ENCODE measurements at places on chromosomes 6 and 20. TPM values are rescaled to one million over a fixed set of nuclear protein-coding genes. Genes with fewer than 3 reads are reported as not detected.

Gene MRAP2
- 1.7 TPM for total RNA-seq

GRCh38 chr6:2468601-2468955 is 223.2 kb upstream of the GMDS start:
- no peak for DNase-seq

GRCh38 chr6:118029967-118030366 is 122.9 kb downstream of the SLC35F1 start:
- DNase-seq: no peak

DNA sequence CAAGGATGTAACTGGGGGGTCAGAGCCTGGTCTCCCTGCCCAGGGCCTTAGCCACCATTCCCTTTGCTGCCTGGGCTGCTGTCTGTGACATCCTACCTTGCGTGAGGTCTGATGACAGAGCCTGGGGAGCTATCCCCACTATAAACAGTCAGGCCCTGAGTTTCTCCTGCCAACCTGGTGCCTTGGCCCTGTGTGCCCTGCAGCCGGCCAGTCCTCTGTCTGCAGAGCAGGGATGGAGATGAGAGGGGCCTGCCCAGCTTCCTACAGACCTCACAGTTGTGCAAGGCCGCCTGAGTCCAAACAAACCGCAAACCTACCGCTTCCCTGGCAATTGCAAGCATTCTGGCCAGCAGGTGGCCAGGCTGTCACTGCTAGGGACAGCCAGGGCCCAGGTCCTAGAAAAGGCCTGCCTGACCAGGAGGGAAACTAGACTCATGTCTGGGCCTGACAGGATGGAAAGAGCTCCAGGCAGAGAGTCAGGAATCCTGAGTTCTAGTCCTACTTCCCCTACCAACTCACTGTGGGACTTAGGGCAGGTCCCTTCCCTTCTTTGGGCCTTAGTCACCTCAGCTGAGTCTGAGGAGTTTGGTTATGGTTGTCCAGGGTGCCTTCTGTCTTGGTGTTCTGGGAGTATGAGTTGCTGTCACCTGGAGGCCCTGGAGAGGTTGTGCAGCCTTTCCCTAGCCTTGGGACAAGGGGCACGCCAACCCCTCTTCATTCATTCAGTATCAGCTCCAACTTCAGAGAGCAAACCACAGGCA is 86.2 kb downstream of the VEGFA start:
- peak; percentile 80 for DNase-seq

- DNase-seq: peak; percentile 63
Measured at GRCh38 chr6:5866547-5867051, 140.1 kb downstream of the NRN1 start.

- no peak for DNase-seq
Measured at GRCh38 chr6:168606722-168607121, 165.7 kb downstream of the SMOC2 start.

- no peak for DNase-seq
Measured at GRCh38 chr6:143107911-143108761, 47.4 kb downstream of the AIG1 start.

DNA sequence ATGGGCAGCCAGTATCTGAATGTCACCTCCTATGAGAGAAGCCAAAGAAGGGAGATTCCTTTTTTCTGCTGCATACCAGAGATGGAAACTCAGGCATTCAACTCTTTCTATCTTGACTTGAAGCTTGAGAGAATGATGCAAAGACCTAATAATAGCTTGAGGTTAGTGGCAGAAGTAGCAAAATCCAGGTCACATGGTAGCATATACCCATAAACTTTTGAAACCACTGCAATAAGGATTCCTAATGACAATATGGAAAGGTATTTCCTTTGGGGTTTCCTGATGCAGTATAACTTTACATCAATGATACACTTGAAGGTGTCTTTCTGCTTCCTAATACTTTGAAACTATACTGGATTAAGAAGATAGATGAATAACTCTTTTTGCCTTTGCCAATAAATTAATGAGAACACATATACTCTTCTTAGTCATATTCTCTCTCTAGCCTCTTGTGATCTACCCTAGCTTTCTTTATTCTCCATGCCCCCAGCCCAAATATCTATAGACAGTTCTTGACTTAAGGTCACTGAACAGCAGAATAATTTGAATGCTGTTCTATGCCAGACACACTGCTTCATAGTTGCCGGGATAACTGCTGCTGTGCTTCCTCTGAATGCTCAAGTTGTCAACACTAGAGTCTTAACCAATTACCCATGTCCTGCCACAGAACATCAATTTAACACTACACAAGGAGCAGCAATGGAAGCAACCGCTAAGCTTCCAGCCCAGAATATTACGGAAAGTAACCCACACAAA is 155.5 kb upstream of the SIM1 start:
- no peak for DNase-seq

GRCh38 chr20:35615667-35616464 is at the start of gene SPAG4:
TSS of gene SPAG4 (plus strand) at chr20:35615829. CDS start at chr20:35616004, 175 bp downstream.
- DNase-seq: peak; percentile 99

Gene AKAP12
- 110 TPM for total RNA-seq

Gene ZSCAN26
- 46.9 TPM for total RNA-seq

GRCh38 chr6:26205161-26205624 is 118.0 kb downstream of the HFE start:
- DNase-seq: peak; percentile 96

GRCh38 chr6:72406517-72406916 is 215.3 kb upstream of the KCNQ5 start:
- no peak for DNase-seq

GRCh38 chr20:3820901-3821727 is 767 bp downstream of the AP5S1 start:
- peak; percentile 16 for DNase-seq

DNA sequence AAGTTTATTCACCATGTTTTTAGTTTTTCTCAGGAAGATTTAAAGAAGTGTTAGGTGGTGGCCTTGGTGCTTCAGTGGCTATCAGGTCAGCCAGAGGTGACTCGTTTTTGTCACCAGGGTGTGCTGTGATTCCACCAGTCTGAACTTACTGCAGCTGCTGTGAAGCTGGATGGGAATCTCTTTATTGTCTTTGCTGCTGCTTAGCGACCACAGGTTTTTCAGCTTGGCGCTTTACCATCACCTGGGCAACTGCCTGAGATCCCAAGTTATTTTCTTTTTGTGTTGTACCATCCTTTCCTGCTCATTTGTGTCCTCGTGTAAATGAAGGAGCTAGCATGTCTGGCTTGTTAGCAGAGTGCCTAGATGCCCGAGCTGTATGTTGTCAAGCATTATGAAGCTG is 146.9 kb downstream of the MACROD2 start:
- DNase-seq: peak; percentile 47

Gene BRD2
- 538 TPM for total RNA-seq

GRCh38 chr6:122651604-122652003 is 41.4 kb downstream of the PKIB start:
- DNase-seq: no peak

Gene ROS1
- total RNA-seq: not detected

DNA sequence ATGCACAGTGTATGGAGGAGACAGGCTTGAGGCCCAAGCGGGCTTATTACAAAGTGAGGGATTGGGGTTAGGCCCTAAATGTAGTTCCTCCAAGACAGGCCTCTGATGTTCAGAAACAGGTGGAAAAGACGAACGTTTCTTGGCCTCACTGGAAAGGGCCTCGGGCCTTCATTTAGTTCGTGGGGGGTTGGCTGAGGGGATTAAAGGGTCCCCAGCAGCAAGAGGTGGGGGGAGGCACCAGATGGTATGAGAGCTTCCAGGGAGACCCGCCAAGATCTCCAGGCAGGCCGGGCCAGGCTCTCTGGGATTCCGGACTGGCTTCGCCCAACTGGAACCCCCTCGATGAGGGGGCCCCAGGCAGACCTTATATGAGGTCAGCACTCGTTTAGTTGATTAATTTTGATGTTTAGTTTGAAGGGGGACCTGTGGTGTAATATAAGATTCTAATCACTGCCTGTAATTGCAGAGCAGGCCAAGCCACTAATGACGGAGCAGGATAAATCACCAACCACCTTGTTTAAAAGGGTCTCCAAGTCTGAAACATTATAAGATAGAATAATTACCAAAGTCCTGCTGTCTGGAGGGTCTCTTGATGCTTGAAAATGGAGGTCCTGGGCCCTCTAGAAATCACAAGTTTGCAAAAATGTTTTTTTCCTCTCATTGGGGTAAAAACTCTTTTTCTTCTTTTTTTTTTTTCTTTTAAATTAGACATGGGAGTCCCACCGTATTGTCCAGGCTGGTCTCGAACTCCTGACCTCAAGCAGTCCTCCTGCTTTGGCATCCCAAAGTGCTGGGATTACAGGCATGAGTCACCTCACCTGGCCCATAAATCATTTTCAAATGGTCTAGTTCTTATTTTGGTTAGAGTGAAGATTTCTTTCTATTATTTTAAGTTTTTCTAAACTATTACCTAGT is 2.2 kb downstream of the HMGA1 start:
- no peak for DNase-seq

DNA sequence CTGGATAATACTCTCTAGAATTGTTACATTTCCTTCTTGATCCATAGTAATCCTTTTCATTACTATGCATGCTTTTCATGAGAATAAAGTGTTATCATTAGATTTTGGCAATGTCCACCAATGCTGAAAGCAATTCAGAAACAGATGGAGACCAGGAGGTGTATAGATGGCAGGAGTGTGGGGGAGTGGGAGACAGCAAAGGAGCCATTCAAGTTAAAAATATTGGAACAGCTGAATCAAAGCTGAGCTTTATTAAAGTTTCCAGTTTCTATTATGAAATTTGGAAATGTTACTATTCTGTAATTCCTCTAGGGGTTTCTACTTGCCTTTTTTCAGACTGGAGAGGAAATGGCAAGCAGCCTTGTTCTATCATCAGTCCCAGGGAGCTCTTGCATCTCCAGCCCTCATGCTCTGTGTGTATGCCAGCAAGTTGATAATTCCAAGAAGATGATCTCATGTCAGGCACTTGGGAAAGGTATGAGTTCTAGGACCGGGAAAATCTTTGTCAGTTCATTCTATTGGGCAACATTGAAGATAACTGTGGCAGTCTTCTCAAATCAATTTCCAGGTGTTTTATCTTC is 228.0 kb downstream of the CD109 start:
- DNase-seq: no peak

- DNase-seq: no peak
Measured at GRCh38 chr6:148406579-148407371, 64.1 kb downstream of the SASH1 start.

GRCh38 chr6:157908369-157909281 is 73.0 kb upstream of the SYNJ2 start:
- no peak for DNase-seq

- peak; percentile 21 for DNase-seq
Measured at GRCh38 chr6:169169375-169169774, 84.3 kb downstream of the THBS2 start.

Measured in stomach (tissue), 19 donors.